ENCODE measurements at places on chromosomes 3 and 15.
A peak's percentile ranks its signal among the peaks of the same experiment; 100 is the strongest.

DNA sequence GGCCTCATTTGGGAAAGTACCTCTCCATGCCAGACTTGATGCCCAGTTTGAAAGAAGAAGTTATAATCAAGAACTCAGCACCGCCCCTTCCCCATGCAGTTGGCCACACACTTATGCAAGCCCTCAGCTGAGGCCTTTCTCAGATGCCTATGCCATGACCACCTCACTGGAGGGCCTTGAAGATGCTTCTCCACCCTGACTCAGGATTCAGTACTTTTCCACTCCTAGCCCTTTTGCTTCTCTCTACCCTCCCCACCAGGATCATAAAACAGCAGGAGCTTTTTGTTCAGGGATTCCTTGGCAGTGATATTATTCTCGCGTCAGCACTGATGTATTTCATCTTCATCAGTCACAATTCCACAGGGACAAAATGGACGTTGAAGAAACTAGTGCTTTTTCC lies 313.5 kb downstream of the PYDC2 start:
- DNase-seq = peak; percentile 43

- DNase-seq = no peak
Measured at GRCh38 chr3:105722943-105723556, 145.8 kb downstream of the CBLB start.

DNA sequence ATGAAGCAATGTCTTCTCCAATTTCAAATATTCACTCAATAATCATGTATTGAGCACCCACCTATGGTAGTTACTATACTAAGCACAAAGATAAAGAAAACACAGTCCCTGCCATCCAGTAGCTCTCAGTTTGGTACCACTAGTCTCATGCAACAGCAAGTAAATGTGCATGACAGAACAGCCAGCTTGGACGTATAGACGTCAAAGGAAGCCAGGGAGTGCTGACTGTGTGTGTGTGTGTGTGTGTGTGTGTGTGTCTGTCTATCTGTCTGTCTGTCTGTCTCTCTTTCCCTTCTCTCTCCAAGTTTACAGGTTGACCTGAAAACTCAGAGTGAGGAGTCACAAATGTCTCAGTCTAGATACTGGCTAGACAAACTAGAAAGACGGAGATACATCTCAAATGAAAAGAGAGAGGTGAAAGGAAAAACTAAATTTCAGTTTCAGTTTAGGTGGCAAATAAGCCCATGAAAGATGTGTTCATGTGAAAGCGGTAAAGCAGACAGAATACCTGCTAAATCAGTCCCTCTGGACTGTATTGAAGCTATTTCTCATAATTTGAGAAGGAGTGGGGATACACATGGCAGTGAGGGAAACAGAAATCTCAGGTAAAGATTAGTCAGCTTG lies 141.1 kb upstream of the PTPRG start:
- no peak for DNase-seq

DNA sequence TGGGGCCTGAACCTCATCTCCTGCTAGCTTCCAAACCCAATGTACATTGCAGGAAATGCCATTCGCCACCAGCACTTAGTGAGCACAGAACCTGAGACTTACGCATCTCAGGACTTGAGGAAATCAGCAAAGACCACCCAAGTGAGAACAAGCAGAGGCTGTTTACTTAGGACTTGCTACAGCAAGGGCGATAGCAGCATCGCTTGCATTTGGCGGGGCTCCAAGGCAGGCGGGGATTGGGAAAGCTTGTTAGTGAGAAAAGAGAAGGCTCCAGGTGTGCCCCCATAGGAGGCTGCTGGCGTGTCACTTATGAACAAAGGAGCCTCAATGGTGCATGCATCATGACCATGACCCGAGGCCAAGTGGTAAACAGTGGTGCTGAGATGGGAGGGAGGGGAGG lies 19.7 kb downstream of the SLC6A20 start:
- no peak for DNase-seq

DNA sequence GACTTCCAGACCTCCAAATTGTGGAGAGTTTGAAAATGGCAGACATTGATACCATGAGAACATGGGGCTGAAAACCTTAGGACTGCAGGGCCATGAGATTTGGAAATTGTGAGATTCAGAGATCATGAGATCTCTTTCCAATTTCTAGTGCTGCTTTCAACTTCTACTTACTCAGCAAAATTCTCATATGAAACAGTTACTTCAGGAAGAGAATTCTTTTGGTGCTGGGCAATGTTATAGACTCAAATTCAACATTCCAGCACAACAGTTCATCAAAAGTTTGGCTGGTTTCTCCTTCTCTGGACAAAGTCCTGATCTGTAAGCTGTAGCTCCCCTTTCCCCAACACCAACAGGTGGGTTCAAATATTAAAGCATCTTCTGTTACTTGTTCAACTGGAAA lies 506.9 kb upstream of the NECTIN3 start:
- no peak for DNase-seq

DNA sequence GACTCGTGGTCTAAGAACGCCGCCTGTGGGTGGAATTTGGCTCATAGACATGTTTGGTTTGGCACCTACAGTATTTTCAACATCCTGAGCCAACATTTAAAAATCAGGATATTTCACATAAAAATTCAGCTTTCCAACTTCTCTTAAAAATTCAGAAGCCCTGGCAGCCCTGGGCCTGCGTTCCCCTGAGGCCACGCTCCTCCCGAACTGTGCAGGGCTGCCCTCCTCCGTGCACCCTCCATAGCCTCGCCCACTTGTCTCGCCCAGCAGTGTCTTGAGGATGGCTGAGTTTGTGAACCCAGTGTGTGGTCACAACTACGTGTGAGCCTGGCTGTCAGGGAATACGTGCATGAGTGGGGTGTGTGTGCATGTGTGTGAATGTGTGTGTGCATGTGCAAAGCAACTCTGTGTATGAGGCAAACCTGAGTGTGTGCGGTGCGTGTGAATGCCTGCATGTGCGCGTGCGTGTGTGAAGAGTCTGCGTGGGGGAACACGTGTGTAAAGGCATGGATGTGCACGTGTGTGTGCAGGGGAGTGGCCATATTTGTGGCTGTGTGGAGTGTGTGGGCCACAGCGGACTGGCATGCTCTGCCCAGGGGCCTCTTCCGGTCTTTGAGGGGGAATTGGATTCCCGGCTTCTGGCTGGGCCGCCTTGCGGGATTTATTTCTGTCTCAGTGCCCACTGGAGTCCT lies 30.9 kb downstream of the PTH1R start:
- no peak for DNase-seq

- no peak for DNase-seq
Measured at GRCh38 chr15:57920911-57921310, 144.6 kb downstream of the ALDH1A2 start.

- no peak for DNase-seq
Measured at GRCh38 chr3:126557761-126558160, 971 bp downstream of the C3orf22 start.

DNA sequence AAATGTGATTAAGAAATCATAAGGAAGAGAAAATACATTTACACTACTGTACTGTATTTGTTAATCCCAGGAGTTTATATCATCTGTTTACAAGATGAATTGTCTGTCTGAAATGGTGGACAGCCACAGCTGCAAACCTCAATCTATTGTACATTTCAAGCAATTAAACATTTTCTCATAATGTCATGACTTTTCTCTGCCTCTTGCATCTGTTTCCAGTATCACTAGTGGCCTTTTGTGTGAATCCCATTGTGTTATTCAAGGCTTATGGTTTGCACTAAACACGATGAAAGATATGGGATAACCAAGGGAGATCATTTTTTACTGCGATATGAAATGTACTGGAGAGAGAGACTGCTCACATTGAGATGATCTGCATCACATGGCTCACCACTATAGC lies 200.2 kb upstream of the LRRN1 start:
- DNase-seq = no peak

DNA sequence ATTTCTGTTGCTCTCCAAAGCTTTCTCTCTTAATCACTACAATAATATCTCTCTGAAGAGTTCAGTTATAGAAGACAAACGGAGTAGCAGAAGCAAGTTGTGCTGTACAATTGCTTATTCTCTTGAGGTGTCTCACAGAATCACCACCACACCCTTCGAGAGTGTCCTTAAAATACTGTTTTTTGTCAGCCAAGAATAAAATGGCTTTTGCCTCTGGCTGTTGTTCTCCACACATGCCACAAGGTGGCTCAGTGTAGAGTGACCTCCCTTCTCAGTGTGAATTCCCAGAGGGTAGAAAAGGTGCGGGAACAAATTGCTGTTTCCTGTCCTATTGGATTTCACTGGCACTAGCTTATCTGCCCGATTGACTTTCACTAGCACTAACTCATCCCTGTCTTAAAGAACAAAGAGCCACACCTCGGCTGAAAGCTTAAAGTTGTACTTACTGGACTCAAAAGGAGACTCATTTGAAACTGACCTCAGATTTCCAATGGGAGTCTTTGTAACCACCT lies 134.2 kb upstream of the SATB1 start:
- peak; percentile 68 for DNase-seq

DNA sequence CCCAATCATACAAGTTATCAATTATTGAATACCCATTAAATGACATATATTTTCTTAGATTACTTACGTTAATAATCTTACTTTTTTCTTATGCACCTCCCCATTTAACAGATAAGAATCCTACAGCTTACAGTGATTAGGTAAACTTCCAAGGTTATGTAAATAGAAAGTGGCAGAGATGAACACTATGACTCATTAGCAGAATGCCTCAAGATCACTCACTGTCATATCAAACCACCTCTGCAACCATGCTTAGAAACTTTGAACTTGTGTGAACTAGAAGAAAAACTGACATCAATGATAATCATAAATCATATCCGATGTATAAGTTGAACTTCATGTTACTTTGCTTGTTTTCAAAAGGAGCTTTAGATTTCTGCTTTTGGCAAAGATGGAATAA lies 911.6 kb upstream of the ARPP21 start:
- DNase-seq = no peak

DNA sequence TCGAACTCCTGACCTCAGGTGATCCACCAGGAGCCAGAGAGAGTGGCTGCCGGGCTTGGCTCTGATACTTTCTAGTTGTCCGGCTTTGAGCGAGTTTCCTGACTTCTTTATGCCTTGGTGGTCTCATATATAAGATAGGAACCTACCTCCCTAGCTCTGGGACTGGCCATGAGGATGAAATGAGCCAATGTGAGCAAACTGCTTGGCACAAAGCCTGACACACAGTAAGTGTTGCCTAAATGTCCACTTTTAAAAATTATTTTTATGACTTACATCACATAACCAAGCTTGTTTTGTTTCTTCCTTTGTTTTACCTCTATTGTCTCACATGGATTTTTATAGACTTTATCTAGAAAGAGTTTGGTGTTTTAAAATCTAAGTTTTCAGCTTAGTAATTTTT lies 42.1 kb upstream of the CCDC174 start:
- DNase-seq = no peak

- DNase-seq = no peak
Measured at GRCh38 chr15:70486012-70486411, 277.3 kb downstream of the UACA start.
